ENCODE measurements at places on chromosomes 7 and 10.

DNA sequence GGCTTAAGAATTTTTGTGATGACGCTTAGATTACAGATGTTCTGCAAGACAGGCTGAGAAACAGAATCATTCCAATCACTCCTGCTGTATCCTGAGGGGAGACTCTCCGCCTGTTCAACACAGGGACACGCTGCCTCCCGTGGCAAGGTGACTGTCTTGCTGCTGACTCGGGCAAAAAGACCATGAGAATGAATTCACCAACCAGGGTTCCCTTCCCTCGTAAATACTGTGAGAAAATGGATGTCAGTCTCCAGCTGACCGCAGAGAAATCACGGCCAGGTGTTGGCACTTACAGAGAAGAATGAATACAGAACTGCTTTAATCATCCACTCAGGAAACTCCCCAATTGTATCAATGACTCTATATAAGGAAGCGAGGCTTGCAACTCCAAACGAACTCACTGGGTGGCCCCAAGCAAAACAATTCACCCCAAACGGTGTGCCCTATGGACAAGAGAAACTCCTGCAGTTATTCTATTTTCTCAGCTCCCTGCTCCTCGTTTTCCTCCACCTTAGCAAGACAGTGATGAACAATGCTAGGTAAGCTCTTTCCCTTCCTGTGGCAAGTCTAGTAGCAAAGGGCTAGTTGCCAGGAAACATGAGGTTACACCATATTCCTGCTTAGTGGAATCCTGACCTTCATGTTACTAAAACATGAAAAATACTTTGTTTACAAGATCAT is 22.8 kb downstream of the GNA12 start:
- no peak for DNase-seq

- no peak for DNase-seq
These were observed 40.8 kb downstream of the PRPS1L1 start for GRCh38 chr7:17986851-17987250.

- no peak for DNase-seq
These were observed 2.4 kb upstream of the ZNF33B start for GRCh38 chr10:42640610-42641229.

- no peak for DNase-seq
These were observed 16.2 kb downstream of the BPGM start for GRCh38 chr7:134662871-134663205.

DNA sequence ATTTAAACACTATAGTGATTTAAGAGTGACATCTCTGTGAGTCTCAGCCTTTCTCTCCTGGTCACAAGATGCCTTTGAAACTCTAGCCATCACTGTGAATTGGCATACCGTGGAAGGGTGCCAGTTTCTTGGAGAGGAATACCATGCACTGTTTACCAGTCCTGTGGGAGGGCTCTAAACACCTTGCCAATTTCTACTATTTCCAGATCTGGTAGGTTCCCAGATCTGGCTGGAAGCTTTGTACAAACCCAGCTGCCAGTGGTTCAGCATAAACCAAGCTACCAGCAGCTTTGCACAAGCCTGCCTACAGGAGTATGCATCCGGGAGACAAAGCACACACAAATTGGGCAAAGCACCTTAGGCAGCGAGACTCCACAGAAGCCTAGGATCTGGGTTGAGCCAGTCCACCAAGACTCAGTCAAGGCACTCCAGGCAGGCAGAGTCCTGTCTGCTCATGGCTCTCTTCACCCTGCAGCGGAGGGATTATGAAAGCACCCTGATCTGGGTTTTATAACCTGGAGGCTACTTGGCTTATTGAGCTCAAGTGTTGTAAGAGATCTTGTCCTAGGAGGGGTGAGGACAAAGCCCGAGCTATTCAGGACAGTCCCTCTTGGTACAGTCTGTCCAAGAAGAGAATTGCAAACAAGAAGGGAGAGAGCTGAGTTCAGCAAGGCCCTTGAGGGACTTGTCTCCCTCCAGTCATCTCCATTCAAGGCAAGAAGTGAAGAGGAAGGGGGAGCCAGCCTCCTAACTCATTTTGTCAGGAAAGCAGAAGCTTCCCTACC is 23.6 kb downstream of the MCM10 start:
- DNase-seq = no peak

DNA sequence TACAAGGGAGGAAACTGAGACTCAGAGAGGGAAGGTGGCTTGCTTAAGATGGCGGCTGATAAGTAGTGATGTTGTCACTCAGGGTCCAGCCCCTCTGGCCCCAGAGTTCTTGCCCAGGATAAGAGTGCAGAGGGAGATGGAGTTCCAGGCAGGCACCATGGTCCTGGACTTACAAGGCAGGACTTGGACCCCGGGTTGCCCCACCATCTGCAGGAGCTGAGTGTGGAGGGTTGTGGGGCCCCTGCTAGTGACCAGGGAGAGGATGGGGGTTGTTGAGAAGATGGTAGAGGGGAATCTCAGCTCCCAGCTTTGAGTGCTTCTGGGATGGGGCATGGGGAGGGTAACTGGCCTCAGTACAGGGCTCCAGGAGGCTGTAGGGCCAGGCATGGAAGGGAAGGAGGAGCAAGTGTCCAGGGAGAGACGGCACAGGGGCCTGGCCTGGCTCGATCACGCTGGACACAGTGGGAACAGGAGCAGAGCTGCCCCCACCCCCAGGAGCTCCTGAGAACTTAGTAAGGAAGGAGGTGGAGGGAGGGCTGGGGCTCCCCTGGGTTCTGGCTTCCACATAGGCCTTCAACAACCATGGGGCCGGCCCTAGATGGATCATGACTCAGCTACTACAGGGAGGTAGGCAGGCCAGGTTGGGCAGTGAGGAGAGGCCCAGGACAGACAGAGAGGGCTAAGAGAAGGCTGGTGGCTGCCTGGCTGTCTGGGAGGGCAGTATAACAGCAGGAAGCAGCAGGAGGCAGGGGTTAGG is 28.2 kb downstream of the PPIF start:
- no peak for DNase-seq

GRCh38 chr7:141928845-141929195 is 12.6 kb downstream of the OR9A4 start:
- no peak for DNase-seq

DNA sequence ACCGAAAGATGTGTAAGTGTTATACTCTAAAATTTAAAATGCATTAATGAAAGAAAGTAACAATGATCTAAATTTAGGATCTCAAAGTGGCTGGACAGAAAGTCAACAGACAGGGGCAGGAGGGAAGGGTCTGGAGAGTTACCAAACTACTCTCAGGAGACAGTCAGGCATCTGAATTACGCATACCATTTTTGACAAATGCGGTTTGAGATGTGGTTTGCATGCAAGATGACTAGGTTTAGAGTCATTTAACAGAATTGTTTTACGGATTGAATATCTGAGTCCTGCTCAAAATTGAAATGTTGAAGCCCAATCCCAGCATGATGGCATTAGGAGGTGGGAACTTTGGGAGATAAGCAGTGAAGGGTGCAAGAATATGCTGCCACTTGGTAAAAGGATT is 314.1 kb downstream of the WDR11 start:
- DNase-seq = no peak

- no peak for DNase-seq
These were observed 12.6 kb downstream of the GTF2IRD1 start for GRCh38 chr7:74466196-74466813.

GRCh38 chr7:6260291-6261187 is 11.9 kb downstream of the CYTH3 start:
- no peak for DNase-seq
